CD4-positive, alpha-beta T cell treated with Interleukin-12 subunit alpha and Interleukin-12 subunit beta, for 1 hour (primary cell): ENCODE measurements at places on chromosomes 16 and 17.
A peak's percentile ranks its signal among the peaks of the same experiment; 100 is the strongest.

- no peak for DNase-seq
Measured at GRCh38 chr16:79661578-79661977, 61.0 kb upstream of the MAF start.

DNA sequence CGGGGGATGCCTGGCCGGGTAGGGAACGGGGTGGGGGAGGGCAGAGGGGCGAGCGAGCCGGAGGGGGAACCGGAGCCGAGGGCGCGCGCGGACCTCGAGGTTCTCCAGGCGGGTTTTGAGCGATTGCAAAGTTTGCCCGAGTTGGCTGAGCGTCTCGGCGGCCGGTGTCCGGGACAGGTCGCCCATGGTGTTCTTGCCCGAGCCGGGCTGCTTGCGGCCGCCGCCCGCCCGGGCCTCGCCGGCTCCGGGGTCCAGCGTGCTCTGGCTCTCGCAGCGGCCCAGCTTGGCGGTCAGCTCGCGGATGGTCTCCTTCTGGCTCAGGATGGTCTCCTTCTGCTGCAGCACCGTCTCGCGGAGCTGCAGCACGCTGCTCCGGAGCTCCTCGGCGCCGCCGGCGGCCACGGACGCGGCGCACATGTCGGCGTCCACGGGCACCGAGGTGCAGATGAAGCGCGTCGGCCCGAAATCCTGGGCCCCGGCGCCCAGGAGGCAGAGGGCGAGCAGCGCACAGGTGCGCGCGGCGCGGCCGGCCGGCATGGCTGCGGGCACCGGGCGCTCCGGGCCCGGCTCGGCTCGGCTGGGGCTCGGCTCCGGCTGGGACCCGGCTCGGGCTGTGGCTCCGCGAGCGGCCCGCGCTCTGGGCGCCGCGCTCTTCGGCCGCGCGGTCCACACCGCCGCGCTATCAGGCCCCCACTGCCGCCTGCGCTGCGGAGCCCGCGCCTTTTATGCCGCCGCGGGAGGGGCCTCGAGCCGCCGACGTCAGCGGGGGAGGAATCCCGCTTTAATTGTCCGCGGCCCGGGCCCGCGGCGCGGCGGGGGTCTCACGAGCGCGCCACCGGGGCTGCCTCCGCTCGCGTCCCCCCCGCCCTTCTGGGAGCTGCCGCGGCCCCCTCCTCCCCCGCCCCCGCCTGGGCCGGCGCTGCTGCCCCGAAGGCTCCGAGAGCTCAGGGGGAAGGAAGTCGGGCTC is at the start of gene NPTX1:
Gene NPTX1, minus strand, starts transcription at position 698 of the 967 bp plus-strand sequence. Its CDS starts 161 bp downstream, at position 537.
- DNase-seq = peak; percentile 15

DNA sequence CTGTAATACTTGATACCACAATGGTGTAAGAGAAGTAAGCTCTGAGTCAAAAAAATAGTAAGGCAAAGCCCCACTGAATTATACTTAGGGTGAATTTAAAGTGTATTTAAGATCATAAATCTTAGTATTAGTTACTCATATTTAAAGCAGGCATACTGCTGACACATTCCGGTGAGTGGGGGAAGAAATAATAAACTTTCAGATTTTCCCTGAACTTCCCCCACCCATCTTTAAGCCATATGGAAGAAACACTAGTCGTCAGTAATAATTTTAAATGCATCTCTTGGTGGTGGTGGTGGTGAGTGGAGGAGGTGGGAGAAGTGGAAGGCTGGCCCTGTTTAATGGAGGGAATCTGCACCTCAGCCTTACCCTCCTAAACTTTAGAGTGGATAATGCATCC is 20.5 kb downstream of the MPHOSPH6 start:
- DNase-seq = no peak

DNA sequence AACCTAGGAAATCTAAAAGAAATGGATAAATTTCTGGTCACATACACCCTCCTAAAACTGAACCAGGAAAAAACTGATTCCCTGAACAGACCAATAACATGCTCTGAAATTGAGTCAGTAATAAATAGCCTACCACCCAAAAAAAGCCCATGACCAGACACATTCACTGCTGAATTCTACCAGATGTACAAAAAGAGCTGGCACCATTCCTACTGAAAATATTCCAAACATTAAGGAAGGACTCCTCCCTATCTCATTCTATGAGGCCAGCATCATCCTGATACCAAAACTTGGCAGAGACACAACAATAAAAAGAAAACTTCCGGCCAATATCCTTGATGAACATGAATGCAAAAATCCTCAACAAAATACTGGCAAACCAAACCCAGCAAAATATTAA is 52.9 kb downstream of the TTC19 start:
- no peak for DNase-seq

GRCh38 chr17:8703001-8703400 is 41.6 kb downstream of the CCDC42 start:
- no peak for DNase-seq

DNA sequence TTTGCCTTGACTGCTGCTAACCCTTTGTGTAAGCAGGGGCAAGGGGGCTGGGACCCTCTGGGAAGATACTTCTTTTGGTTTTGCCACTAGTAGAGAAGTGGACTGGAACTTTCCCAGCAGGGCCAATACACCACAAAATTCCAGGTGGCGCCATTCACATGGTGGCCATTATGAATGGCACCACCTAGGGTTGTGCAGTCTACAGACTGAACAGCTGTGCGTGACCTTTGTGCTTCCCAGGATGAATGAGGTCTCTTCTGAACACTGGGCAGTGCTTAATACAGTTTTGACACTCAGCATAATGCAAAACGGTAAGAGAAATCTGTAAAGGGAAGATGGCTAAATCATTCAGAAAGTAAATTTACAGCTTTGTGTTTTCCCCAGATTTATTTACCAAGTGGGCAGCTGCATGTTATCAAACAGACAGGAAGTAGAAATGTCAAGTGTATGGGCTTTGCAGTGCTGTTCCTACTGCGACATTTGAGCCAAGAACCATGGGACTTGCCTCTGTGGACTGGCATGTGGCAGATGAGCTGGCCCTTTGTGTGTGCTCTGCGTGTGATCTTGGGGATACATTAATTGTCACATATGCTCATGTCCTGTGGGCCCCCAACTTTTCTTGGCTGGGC is 9.2 kb downstream of the SYT17 start:
- DNase-seq = no peak

GRCh38 chr16:86387468-86388440 is 122.6 kb upstream of the FOXF1 start:
- no peak for DNase-seq

DNA sequence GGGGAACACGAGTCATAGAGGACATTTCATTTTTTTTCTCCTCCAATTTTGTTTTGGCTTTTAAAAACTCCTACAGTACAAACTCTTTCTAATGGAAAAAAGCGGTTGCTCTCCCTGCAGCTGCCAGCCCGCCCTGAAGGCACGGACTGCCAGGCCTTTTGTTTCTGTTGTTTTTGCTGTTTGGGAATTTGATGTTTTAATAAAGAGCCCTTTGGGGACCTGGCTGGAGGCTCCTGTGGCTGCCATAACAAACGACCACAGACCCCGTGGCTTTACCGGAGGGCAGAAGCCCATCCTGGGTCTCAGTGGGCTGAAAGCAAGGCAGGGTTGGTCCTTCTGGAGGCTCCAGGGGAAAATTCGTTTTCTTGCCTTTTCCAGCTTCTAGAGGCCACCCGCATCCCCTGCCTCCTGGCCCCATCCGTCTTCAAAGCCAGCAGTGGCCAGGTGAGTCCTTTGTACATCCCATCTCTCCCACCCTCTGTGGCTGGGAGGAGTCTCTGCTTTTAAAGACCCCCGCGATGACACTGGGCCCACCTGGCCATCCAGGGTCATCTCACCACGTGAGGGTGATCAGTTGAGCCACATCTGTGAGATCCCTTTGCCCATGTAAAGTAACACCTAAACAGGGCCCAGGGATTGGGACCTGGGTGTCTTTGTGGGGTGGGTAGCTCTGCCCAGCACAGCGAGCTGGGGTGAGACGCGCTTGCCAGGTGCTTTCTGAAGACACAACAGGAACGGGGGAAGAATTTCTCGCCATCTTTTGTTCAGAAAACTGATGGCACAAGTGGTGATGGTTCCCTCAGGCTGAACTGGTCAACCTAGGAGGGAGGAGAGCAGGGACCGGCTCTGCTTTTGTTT is 113.9 kb downstream of the BANP start:
- DNase-seq = no peak

DNA sequence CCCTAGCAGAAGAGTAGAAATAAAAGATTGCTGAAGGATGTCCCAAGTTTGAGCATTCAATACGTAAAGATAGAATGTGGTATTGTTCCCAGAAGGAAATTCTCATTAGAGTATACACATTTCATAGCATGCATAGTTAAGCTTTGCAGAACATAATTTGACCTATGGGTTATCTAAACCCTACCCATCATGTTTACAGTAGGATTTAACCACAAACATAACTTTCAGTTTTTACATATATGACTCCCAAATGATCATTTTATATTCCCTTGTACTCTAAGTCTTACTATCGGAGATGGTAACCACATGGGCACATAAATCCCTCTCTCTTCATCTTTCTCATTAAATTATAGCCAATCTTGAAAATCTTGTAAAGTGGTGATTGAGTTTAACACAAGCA is 50.9 kb downstream of the SYNRG start:
- no peak for DNase-seq

DNA sequence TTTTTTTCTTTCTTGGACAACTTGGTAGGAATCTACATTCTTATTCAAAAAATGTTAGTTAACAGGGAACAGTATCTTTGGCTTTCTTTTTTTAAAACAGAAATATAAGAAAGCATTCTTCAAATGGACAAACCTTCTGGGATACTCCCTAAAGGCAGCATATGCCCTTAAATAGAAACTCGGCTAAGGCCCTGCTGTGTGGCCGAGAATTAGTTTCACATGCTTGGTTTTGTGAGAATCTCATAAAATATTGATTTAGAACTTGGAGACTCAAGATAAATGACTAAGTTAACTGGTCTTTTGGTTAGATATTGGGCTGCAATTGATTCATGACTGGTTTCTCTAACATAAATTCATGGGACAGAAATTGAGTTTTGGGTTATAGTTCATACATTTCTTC is 359.9 kb upstream of the XYLT1 start:
- no peak for DNase-seq

- DNase-seq = no peak
Measured at GRCh38 chr17:51097708-51098446, 22.8 kb downstream of the SPAG9 start.

DNA sequence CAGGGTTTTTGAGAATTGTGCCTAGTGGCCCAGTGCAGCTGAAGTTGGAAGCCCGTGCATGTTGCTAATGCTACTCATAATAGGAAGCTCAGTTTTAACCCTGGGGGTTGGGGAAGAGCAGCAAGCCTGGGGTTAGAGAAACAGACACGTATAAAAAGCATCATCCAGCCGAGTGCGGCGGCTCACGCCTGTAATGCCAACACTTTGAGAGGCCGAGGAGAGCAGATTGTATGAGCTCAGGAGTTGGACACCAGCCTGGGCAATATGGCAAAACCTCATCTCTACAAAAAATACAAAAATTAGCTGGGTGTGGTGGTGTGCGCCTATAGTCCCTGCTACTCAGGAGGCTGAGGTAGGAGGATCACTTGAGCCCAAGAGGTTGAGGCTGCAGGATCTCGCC is 2.3 kb upstream of the CLUH start:
- no peak for DNase-seq

- DNase-seq = no peak
Measured at GRCh38 chr17:32222621-32223020, 43.0 kb upstream of the RHBDL3 start.

DNA sequence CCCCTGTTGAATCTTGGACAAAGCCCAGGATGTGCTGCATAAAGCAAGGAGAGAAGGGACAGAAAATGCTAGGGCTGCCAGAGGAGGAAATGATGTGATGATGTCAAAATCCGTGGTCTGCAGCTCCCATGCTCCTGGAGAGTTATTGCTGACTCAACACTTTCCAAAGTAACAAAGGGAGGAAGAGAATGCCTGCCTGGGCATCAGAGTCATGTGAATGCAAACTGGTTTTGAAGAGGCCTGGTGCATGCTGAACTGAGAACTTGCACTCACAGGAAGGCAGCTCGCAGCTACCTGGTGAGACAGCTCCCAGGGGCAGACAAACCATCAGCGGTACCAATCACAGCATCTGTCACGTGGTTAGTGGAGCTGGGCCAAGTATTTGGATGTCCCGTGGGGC is 2.8 kb downstream of the MARVELD3 start:
- no peak for DNase-seq

GRCh38 chr17:17748604-17749003 is 67.3 kb downstream of the RAI1 start:
- no peak for DNase-seq

DNA sequence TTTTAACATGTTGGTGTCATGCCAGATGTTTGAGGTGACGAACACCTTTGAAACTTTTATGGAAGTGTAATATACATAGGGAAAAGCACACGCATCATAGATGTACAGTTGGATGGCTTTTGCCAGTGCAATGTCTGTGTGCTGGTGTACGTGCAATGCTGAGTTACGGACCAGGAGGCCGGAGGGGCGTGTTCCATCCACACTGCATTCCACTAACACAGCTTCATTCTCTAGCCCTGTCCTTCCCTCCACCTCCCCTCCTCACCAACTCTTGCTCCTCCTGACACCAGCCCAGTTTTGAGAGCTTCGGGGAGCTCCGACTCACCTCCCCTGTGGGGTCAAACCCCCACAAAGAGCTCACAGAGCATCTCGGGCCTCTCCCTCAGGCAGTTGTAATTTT is 358.8 kb downstream of the C16orf95 start:
- DNase-seq = no peak

DNA sequence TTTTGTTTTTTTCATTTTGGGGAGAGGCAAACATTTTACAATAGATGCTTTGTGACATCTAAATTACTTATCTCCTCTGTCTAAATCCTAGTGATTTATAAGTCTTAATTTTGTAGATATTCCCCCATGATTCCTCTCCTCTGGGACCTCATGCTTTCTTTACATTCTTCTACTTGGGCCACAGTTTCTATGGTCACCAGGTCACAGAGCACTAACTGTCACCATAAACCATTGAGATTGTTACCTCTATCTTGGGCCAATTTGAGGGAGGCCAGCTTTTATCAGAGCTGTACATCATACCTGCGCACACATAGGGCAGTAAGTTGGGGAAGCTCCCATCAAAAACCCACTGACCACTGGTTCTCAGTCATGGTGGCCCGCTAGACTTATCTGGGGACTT is 582.1 kb upstream of the SALL1 start:
- DNase-seq = no peak

DNA sequence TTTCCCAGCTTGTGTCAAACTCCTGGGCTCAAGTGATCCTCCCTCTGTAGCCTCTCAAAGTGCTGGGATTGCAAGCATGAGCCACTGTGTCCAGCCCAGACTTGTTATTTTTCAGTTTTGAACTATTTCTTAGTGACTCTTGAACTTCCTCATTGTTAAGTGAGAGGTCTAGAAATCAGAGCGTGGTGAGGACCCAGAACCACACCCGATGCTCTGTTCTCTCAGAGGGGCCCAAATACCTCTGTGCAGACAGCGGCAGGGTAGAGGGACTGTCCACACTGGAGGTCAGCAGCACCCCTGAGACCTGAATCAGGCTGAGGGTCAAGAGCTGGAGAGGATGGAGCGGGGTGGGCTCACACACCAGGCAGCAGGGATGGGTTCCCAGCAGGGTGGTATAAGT is 47.7 kb upstream of the MEAK7 start:
- DNase-seq = no peak
